ENCODE measurements at places on chromosomes 2 and 18.

- peak; percentile 36 for DNase-seq
Observed at GRCh38 chr2:8882094-8882493, 44.7 kb upstream of the KIDINS220 start.

DNA sequence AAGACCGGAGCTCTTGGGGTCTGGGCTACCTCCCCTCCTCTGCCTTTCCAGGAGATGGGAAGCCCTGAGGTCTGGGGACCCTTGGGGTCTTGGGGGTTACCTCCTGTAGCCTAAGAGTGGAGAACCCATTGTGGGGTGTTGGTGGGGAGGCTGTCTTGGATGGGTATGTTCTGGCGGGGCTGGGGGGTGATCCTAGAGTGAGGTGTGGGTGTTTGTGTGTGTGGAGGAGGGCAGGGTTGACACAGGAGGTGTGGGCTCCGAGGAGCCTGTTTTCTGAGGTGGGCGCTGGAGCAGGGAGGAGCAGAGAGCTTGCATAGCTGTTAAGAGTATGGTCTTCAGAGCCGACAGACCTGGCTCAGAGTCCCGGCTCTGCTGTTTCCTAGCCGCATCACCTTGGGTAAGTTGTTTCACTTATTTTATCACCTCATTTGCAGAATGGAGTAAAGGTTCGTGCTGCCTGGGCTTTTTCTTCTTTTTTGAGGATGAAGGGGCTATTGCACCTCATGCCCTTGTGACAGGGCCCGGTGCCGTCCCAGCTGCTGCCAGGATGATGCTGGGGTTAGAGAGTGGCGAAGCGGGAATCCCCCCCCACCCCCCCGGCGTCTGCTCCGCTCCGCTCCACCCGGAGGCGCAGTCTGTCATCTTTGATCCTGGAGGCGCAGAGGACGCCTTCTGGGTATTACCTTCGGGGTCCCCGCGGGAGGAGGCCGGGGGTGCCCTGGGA is 17.2 kb downstream of the TET3 start:
- DNase-seq = peak; percentile 37

GRCh38 chr2:52536929-52537460 is 1230.6 kb upstream of the CHAC2 start:
- DNase-seq = no peak

DNA sequence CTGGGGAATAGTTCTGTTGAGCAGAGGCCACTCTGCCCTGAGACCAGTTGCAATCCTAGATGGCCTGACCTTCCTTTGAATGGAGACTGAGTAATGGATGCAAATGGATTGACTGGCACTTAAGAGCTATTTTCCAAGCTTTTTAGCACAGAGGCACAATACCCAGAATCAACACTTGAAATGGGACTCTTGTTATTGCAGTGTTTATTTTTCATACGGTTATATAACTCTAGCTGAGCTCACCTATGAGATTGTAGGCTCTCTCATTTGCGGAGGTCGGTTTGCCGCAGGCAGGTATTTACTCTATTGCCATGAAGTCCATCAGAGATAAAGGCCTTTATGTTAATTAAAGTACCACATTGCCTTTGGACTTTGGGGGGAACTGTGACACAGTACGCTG is 422.3 kb upstream of the CELF4 start:
- no peak for DNase-seq

DNA sequence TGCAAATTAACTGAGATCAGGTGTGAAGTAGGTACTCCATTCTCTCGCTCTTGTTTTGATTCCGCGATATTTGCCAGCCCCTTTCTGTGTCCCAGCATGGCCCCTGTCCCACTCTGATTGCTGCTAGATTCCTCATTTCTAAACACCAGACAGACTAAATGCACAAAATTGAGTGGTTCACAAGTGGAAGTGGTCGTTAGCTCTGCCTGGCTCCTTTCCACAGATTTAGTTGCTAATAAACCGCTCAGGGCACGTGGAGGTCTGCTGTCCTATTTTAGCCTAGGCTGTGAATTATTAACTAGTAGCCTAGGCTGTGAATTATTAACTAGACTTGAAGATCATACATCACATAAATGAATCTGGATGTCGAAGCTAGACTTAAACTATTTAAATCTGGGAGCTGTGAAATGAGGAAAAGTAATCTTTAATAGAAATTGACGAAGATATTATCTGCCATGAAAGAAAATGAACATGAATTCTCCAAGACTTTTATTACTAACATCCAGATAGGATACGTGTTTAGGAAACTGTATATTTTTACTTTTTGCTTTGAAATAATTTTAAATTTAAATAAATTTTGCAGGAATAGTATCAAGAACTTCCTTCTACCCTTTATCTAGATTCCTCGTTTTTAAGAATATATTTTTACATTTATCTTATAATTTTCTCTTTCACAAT is 3.7 kb downstream of the IL1RL2 start:
- DNase-seq = no peak

DNA sequence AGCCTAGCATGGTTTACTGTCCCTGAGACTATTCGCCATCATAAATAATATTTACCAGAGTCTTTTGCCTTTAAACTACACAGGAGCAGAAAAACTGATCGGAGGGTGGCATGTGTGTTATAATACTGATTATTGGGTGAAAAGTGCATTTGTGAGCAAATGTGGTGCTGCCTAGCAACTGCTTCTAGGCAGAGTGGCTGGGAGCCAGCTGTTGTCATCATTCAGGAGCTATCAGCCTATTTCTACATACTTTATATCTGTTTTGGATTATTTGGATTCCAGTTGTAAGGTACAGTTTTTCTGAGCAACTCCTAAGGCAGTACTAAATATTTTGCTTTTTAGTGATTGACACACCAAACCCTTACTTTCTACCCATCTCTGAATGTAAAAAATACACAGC is 75.0 kb upstream of the MSTN start:
- DNase-seq = no peak

- DNase-seq = no peak
Observed at GRCh38 chr2:103664690-103665089, 902.9 kb downstream of the TMEM182 start.

- no peak for DNase-seq
Observed at GRCh38 chr18:2402084-2402483, 169.2 kb downstream of the METTL4 start.

- no peak for DNase-seq
Observed at GRCh38 chr2:115460008-115460407, 1017.6 kb downstream of the DPP10 start.

DNA sequence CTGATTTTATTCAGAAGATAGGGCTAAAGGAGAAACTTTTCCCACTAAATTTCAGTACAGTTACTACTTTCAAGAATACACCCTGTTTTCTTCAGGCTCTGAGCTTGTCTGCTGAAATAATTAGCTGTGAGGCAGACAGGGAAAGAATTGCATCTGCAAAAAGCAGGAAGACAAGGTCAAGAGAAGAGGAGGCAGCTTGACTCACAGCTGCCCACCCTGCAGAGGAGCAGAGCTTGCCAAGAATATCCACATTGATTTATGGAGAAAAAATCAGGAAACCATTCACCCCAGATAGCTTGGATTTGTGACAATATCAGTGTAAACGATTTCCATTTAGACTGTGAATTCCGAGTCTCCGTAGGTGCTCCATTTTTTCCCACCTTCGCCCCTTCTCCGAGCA is 49.0 kb downstream of the ACTR2 start:
- no peak for DNase-seq

GRCh38 chr2:16204251-16204650 is 263.9 kb downstream of the MYCN start:
- no peak for DNase-seq

DNA sequence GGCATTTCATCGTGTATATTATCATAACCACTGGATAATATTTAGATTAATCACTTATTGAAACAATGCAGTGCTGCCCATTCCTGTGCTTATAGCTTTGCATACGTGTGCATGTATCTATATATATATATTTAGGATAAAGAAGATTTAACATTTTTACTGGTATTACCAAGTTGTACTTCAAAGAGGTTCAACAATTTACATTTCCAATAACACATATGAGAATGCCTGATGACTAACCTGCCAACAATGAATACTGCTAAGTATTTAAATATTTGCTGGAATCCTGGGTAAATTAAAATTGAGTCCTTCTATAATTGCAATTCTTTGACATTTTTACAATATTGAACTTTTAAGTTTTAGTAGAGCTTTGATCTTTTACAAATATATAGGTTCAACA is 111.4 kb downstream of the SLC39A10 start:
- DNase-seq = no peak

DNA sequence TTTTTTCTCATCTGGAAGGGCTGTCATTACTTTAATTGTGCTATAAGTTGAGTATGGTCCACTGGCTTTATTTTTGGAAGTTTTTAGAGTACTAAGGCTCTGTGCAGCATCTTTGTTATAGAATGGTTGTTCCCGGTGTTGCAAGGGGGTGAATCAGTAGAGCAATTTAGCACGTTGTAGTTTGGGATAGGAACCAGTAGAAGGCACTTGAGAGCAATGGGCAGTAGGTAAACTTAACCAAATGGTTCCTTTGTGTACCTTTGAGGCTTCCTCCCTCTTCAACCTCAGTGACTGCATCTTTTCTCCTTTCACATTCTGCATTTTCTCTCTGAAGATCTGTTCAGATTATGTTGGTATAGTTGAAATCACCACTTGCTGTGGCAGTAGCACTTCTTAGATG is 238.2 kb upstream of the SYT4 start:
- DNase-seq = no peak

GRCh38 chr18:13427354-13427753 is 208.8 kb downstream of the LDLRAD4 start:
- DNase-seq = no peak

DNA sequence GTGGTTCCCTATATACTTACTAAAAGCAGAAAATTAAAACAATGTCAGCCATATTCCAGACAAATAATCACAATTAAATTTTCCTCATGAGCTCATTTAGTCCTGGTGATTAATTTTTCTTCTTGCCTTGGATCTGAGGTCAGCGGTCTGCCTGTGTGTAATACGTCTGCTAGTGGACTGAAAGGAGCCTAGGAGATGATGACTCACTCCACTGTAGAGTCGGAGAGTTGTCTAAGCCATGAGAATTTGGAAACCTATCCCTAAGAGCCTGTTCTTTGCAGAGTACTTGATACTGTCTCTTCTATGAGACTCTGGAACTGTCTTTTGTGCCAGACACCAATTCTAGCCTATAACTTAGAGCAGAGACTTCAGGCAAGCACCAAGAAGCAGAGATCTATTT is 94.2 kb upstream of the RAB27B start:
- DNase-seq = no peak
